ENCODE measurements at places on chromosomes 4 and X.
A peak's percentile ranks its signal among the peaks of the same experiment; 100 is the strongest.

- no peak for DNase-seq
These were observed 20.3 kb downstream of the AIMP1 start for GRCh38 chr4:106336618-106337017.

DNA sequence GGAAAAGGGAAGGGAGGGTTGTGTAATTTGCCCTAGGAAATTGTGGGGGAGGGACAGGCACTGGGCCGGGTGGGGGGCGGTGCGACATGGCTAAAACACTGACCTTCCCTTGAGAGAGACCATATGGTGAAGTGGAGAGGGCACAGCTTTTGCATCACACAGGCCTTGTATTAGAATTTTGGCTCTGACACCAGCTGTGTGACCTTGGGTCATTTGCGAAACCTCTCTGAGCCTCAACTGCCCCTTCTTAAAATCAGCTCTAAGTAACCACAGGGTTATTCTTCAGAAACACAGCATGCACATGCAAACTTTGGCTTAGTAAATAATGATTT is 25.8 kb downstream of the PDGFRA start:
- DNase-seq = no peak

- no peak for DNase-seq
These were observed 11.8 kb upstream of the RENBP start for GRCh38 chrX:153956044-153956907.

DNA sequence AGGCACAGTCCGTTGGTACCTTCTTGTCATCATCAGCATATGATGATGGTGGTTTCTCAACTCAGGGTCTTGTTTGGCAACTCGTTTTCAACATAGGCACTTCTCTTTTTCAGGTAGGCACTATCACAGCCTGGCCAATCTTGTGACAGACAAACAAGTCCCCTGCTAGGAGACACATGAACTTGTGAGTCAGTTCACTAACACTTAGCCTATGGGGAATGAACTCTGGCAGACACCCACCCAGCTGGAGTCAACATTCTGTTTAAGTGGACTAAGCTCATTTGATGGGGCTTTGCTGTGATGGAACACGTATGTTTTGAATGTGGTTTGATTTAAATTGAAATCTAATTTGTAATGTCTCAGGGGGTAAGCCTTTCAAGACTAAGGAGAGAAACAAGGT is 100.7 kb upstream of the MAMLD1 start:
- DNase-seq = no peak

- no peak for DNase-seq
These were observed 184.6 kb downstream of the SPATA18 start for GRCh38 chr4:52235552-52236201.

DNA sequence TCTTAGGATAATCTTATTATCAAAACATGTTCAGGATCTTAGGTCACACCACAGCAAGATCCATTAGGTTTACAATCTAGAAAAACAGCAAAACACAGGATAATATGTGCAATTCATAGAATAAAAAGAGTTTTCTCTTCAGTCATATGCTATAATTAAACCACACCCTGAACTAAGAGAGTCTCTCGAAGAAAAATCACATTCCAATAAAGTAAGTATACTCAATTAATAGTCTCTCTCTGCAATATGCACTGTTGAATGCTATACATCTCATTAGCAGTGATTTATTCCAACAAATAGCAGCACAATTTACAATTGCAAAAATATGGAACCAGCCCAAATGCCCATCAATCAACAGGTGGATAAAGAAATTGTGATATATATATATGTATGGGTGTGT is 383.7 kb downstream of the PPP3CA start:
- DNase-seq = no peak

DNA sequence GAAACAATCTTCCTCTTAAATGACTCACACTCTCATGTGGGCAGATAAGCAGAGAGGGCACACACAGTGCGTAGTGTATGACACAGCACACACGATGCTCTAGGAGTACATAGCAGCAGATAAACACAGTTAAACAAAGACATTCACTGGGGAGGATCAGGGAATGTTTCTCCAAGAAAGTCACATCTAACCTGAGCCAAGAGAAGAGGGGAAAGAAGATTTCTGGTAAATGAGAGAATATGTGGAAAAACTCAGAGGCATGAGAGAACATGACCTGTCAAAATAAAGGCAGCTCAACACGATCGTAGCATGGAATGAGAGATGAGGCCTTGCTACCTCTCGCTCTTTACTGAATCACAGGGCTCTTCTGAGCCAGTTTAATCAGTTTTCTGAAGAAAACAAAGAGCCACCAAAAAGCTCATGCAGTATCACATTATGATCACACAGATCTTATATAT is 251.0 kb downstream of the ANK2 start:
- DNase-seq = no peak

- DNase-seq = no peak
These were observed 1050.0 kb downstream of the ADGRL3 start for GRCh38 chr4:62250100-62250499.

GRCh38 chr4:3834663-3835521 is 68.7 kb downstream of the ADRA2C start:
- peak; percentile 19 for DNase-seq

DNA sequence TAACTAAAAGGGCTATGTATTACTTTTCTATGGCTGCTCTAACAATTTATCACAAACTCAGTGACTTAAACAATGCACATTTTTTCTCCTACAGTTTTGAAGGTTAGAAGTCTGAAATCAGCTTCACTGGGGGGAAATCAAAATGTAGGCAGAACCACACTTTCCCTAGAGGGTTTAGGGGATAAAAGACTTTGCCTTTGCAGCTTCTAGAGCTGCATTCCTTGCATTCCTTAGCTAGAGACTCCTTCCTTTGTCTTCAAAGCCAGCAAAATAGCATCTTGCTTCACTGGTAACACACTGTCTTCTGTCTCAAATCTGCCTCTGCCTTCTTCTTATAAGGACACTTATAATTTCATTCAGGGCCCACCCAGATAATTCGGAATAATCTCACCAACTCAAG is 152.4 kb upstream of the SPIN4 start:
- DNase-seq = peak; percentile 37

- no peak for DNase-seq
These were observed 382.0 kb upstream of the NOCT start for GRCh38 chr4:138633580-138633904.

GRCh38 chrX:17078031-17078720 is 131.7 kb downstream of the REPS2 start:
- peak; percentile 19 for DNase-seq

DNA sequence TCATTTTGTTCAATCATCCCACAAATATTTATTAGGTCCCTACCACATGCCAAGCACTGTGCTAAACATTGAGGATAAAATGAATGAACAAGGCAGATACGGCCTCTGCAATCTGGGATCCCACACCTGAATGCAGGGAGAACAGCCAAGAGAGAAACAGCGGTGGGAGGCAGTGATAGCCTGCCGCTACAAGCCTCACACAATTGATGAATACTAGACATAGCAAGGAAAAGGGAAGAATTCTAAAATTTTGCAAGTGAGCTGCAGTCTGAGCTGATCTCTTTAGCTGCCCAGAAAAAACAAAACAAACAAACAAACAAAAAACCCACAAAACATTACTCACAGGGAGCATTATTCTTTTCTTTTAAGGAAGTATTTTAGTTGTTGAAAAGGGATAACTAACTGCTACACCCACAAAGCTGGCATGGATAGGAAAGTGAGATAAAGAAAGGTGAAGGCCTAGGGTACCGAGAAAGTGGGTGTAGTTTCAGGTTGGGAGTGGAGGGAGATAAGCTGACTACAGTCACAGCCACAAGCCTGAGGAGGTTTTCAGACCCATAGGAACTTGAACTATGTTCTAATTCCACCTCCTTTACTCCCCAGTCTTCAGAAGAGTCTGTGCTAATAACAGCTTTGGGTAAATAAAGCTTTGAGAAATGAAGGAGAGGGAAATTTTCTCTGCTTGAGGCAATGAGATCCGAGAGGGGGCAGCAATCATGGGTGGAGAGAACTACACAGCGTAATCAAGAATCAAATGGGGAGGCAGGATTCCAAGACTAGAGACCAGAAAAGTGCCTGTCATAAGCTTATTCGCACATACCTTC is 85.4 kb downstream of the SH3RF1 start:
- DNase-seq = no peak

DNA sequence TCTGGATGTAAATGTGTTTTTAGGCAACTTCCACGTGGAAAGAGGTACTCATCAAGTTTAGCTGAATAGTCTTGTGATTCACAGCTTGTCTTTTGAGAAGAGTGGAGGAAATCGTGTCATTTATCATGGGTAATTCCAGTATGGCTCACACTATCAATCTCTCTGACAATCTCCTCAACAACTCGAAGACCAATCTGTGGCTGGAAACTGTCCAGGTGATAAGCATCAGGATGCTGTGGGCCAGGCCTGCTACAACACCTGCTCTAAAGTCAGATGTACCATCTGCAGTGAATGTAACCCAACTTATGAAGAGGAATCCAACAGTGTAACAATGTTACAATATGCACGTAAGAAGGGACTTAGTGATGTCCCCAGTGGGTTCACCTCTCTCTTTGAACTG is 132.1 kb upstream of the GK2 start:
- no peak for DNase-seq

DNA sequence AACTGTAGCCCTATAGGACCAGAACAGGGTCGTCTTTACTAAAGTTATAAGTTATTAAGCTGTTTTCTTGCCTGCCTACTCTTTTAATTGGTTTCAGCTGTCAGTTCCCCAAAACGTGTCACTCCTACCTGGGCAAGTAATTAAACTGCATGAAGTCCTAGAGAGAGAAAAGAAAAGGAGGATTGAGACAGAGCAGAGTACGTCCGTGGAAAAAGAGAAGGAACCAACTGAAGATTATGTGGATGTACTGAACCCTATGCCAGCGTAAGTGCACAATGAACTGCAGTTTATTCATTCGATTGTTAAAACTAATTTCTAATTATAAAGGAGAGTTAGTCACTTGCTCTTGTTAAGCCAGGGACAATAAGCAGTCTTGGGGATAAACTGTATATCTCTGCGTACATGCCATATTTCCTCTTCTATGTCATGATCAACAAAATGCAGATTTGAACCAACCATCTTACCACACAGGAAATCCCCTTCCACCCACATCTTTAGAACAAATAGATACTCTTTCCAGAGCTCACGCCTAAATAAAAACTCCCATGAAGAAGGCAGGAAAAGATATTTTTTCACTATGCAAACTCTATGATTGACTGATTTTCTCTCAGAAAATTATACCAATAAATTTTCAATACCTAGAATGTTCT is 22.8 kb downstream of the STAP1 start:
- DNase-seq = no peak

GRCh38 chr4:151561551-151562256 is 152.7 kb downstream of the FHIP1A start:
- no peak for DNase-seq

- no peak for DNase-seq
These were observed 707.9 kb downstream of the CENPC start for GRCh38 chr4:66837279-66837922.

GRCh38 chr4:145387079-145387478 is 94.6 kb upstream of the SMAD1 start:
- DNase-seq = no peak

DNA sequence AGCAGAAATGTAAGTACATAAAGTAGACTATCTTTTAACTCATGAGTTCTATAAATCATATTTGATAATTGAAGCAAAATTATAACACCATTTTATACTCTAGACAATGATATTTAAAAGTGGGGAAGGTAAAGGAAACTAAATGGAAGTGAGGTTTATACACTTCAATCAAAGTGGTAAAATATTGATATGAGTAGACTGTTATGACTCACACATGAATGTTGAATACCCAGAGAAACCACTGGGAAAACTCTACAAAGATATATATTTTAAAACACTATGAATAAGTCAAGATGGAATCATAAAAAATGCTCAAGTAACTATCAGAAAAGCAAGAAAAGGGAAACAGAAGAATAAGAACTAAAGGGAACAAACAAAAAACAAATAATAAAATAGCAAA is 8.4 kb downstream of the VSIG1 start:
- no peak for DNase-seq

DNA sequence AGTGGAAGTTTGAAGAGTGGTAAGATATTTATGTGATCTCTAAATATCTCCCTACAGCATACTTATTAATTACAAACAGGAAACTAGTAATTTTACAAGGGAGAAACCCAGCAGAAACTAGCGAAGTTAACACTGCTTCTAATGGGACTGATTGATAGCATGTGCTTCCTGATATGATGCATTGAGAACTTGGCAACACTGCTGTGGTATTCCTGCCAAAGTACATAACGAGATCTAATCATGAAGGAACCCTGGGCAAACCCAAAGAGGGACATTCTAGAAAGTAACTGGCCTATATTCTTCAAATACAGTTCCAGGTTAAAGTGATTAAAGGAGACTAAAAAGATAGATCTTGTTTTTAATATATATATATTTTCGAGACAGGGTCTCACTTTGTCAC is 4.6 kb upstream of the GPR34 start:
- DNase-seq = no peak

DNA sequence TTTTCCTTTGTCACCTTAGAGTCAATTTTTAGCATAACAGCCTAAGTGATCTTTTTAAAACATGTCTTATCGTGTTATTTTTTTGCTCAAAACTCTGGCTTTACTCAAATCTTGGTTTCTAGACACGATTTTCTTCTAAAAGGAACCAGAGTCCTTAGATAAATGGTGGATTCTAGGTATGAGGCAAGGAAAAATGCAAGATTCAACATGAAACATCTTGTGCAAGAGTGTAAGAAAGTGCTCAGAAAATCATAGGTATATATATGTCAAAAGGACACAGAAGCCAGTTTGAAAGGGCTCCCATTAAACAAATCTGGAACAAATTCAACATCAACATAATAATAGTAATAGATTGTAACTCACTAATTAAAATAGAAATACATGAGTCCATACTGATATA is 8.1 kb upstream of the ADGRG4 start:
- no peak for DNase-seq

DNA sequence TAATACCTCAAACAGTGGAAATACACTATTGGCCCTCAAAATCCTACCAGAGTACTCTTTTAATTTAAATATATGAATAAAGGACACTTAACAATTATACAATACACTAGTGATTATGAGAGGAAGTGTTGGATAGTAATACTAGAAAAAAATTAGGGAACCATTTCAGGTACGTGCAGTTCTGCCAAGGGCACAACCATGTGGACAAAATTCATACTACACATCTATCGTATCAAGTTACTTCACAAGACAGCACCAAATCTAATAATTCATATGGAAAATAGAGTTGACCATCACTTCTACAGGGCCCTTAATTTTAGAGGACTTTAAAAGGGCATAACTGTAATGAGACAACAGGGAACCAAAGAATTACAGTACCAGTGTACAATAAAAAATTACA is 69.2 kb upstream of the ZCCHC13 start:
- DNase-seq = no peak
